ENCODE measurements at places on chromosomes 6 and 20.

- no peak overlapping the region for H3K4me3 ChIP-seq
- no peak for DNase-seq
- H3K27ac ChIP-seq: no peak overlapping the region
- H3K4me1 ChIP-seq: no peaks in the 10 kb centered on the region
- H3K36me3 ChIP-seq: no peaks in the 10 kb centered on the region
Observed at GRCh38 chr20:9500121-9500520, 14.3 kb upstream of the LAMP5 start.

- H3K27ac ChIP-seq: peak overlapping the region; percentile 91
- no peaks in the 10 kb centered on the region for H3K4me1 ChIP-seq
- no peaks in the 10 kb centered on the region for H3K27me3 ChIP-seq
- peak overlapping the region; percentile 62 for H3K4me3 ChIP-seq
- H3K36me3 ChIP-seq: no peaks in the 10 kb centered on the region
- no peak for DNase-seq
Observed at GRCh38 chr6:80105972-80106417, 476 bp upstream of the BCKDHB start.

DNA sequence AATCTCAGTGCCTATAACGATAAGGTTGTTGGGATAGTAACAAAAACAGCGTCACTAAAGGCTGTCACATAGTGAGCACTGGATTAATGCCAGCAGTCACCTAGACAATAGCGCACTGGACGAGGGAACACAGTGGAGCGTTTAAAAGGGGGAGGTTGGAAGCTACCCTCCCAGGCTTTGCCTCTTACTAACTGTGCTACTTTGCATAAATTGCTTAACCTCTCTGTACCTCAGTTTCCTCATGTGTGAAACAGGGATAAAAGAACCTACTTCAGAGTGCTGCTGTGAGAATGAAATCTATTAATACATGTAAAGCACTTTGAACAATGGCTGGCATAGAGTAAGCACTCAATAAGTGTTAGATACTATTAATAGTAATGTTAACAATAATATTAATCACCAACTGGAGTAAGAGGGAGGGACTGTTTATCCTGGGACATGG, 10.5 kb downstream of the BCL2L1 start:
- H3K27ac ChIP-seq: peak overlapping the region; percentile 89
- H3K4me1 ChIP-seq: peaks cover 71% of the 10 kb centered on the region
- no peaks in the 10 kb centered on the region for H3K27me3 ChIP-seq
- H3K36me3 ChIP-seq: no peaks in the 10 kb centered on the region
- peak; percentile 65 for DNase-seq
- no peak overlapping the region for H3K4me3 ChIP-seq

DNA sequence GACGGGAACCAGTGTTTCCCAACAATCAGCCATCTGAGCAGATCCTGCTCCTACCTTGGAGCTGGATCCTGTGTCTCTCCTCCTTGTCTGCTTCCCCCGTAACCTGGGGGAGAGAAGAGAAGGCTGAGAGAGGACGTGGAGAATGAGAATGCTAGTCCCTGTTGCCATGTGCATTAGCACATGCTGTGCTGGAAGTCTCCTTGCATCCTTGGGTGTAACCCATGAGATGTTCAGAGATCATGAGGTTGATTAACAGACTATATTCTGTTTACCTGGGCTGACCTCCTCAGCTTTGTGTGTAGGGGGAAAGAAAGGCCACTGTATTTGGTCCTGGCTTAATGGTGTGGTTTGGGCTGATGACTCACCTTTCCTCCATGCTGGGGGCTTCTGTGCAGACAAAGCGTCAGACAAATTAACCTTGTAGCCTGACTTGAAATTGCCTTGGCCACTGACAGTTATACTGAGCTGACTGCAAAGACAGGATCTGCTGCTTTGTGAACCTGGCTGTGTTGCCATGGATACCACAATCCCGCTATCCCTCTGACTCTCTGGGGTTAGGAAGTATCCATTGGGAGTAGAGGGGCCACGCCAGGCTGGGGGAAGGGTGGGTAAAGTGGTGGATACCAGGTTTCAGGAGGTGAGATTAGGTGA, 243.7 kb upstream of the CHD6 start:
- no peak overlapping the region for H3K4me3 ChIP-seq
- no peaks in the 10 kb centered on the region for H3K27me3 ChIP-seq
- H3K4me1 ChIP-seq: no peaks in the 10 kb centered on the region
- no peaks in the 10 kb centered on the region for H3K36me3 ChIP-seq
- DNase-seq: no peak

DNA sequence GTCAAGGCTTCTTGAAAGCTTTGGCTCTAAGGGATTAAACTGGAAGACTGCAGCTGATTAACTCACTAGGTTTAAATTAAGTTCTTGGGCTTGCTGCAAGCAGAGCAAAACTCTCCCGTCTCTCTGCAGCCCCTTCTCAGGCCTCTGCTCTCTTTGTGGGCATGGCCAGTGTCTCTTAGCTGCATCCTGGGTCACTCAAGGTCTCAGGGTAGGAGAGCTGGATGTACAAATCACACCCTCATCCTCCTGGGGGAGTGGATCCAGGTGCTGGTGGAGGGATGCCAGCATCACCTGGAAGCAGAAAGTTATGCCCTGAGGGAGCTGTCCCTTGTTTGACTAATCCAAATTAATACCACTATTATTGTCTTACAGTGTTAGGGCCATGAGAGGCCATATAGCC, 35.8 kb downstream of the GCM1 start:
- no peak for DNase-seq
- no peaks in the 10 kb centered on the region for H3K27me3 ChIP-seq
- peaks cover 21% of the 10 kb centered on the region for H3K4me1 ChIP-seq
- H3K4me3 ChIP-seq: no peak overlapping the region
- no peaks in the 10 kb centered on the region for H3K36me3 ChIP-seq

DNA sequence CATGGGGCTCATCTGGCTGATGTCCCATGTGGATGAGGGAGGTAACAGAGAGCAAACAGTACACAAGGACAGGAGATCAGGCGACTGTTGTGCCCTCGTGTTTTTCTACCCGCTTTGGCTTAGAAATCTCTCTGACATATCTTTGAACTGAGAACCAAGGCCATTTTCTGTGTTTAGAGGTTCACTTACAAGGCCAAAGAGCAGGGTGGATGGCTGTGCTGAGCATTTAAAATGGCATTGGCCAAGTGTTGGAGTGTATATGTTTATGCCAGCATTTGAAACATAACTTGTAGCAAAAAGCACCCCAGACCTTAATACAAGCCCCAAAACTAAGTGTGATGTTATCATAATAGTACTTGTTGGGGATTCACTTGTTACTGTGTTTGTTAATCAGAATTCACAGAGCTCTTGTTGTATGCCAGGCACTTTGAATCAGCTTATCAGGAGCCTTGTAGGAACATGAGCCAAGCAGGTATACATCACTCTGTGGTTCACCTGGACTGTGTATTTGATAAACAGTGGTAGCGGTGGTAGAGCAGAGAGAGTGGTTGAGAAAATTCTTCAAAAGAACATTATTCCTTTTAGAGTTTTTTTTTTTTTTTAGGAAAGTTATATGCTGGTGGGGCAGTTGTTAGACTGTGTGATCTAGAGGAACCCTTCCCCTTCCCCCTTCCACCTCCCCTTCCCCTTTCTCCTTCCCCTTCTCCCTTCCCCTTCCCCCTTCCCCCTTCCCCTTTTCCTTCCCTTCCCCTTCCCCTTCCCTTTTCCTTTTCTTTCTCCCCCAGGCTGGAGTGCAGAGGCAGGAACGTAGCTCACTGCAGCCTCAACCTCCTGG, 71.3 kb downstream of the ATRN start:
- no peak overlapping the region for H3K27ac ChIP-seq
- no peak for DNase-seq
- H3K4me3 ChIP-seq: no peak overlapping the region
- peaks cover 5% of the 10 kb centered on the region for H3K36me3 ChIP-seq
- no peaks in the 10 kb centered on the region for H3K4me1 ChIP-seq

GRCh38 chr6:106974336-106974998, at the start of gene CD24:
TSS of gene CD24 (minus strand) at chr6:106974729. CDS start at chr6:106974646, 83 bp downstream.
- H3K4me3 ChIP-seq: peak within 1 kb of the TSS; percentile 61
- H3K27me3 ChIP-seq: peaks cover 70% of the 10 kb centered on the region
- DNase-seq: no peak
- peaks cover 25% of the 10 kb centered on the region for H3K4me1 ChIP-seq
- H3K27ac ChIP-seq: peak within 1 kb of the TSS; percentile 5
- no peaks in the 10 kb centered on the region for H3K36me3 ChIP-seq

DNA sequence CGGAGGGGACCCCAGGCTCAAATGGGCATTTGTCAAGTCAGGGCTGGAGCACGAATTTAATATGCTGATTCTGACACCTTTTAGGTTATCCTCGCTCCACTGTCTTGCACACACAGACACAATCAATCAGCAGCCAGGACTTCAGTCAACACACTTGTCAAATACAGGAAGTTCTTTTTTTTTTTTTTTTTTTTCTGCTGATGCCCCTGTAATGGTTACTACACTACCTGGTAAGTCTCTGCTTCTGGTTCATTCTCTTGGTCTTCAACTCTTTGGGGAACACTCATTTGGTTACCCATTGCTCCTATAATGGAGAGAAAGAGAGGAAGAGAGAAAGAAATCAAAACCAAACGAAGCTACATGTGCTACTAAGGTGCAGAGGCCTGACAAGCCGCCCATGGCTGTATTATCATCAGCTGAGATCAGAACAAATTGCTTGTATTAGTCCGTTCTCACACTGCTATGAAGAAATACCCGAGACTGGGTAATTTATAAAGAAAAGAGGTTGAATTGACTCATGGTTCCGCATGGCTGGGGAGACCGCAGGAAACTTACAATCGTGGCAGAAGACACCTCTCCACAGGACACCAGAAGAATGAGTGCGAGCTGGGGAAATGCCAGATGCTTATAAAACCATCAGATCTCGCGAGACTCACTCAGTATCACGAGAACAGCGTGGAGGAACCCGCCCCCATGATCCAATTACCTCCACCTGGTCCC, 11.8 kb downstream of the BCAS1 start:
- no peak overlapping the region for H3K27ac ChIP-seq
- no peak overlapping the region for H3K4me3 ChIP-seq
- H3K4me1 ChIP-seq: no peaks in the 10 kb centered on the region
- no peaks in the 10 kb centered on the region for H3K27me3 ChIP-seq

- no peak overlapping the region for H3K27ac ChIP-seq
- H3K4me1 ChIP-seq: no peaks in the 10 kb centered on the region
- no peaks in the 10 kb centered on the region for H3K36me3 ChIP-seq
- no peak for DNase-seq
- no peak overlapping the region for H3K4me3 ChIP-seq
Observed at GRCh38 chr6:111829998-111830397, 43.3 kb downstream of the FYN start.

DNA sequence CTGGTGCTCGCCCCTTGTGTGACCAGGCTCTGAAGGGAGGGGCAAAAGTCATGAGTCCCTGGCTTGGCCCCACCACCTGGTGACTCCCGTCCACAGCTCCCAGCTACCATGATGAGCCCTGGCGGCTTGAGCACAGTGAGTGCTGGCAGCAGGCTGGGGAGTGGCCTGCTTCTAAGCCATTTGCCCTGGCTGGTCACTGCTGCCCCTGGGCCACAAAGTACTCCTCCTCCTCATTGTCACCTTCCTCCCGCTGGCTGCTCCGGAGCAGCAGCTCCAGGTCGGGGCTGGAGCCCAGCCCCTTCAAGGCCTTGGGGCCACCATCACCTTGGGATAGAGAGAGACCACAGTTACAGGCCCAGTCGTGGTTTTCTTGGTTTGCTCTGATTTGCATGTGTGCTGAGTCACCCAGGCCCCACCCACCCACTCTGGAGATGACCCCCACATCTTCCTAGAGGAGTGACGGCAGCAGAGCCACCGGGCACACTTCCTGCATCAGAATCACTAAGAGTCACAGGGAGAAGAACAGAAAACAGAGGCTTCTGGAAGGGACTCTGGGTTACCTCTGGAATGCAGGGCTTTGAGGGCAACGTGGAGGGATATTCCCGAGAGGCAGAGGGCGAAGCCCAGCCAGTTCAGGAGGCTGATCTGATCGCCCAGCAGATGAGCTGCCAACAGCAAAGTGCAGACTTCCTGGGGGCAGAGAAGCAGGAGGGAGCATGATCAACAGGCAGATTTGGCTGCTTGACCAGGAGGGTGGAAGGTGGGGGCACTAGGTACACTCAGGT, 42.1 kb upstream of the CDH22 start:
- no peak for DNase-seq
- H3K4me1 ChIP-seq: no peaks in the 10 kb centered on the region
- H3K36me3 ChIP-seq: peaks cover 3% of the 10 kb centered on the region
- no peak overlapping the region for H3K4me3 ChIP-seq

- H3K36me3 ChIP-seq: no peaks in the 10 kb centered on the region
- H3K27me3 ChIP-seq: no peaks in the 10 kb centered on the region
- peak; percentile 95 for DNase-seq
- peak within 1 kb of the TSS; percentile 99 for H3K27ac ChIP-seq
- peaks cover 25% of the 10 kb centered on the region for H3K4me1 ChIP-seq
- peak within 1 kb of the TSS; percentile 99 for H3K4me3 ChIP-seq
Observed at GRCh38 chr6:3157131-3157933, at the start of gene TUBB2A. TSS of gene TUBB2A (minus strand) at chr6:3157544. CDS start at chr6:3157463, 81 bp downstream.

GRCh38 chr6:56708810-56709597, 66.3 kb upstream of the DST start:
- H3K27me3 ChIP-seq: no peaks in the 10 kb centered on the region
- DNase-seq: no peak
- peaks cover 54% of the 10 kb centered on the region for H3K4me1 ChIP-seq
- no peaks in the 10 kb centered on the region for H3K36me3 ChIP-seq

Measured in sigmoid colon (tissue), 7 donors.